ENCODE measurements at places on chromosomes 1 and 21. TPM values are rescaled to one million over a fixed set of nuclear protein-coding genes. Genes with fewer than 3 reads are reported as not detected.

The PADI3 gene
- not detected for total RNA-seq

The GPR37L1 gene
- not detected for total RNA-seq

The OR2T4 gene
- total RNA-seq, result not detected

The JAM2 gene
- total RNA-seq, result 43.3 TPM

The TBX15 gene
- 1.8 TPM for total RNA-seq

The LY9 gene
- total RNA-seq, result 3.2 TPM

The ORC1 gene
- 0.74 TPM for total RNA-seq

The PRDM2 gene
- 26.3 TPM for total RNA-seq

The BNIPL gene
- total RNA-seq, result 0.69 TPM

The RPTN gene
- not detected for total RNA-seq

The RCSD1 gene
- total RNA-seq, result 37.5 TPM

The KCNH1 gene
- not detected for total RNA-seq

The PEX19 gene
- 81.0 TPM for total RNA-seq

The SPEN gene
- total RNA-seq, result 64.0 TPM

The BGLAP gene
- total RNA-seq, result 5.0 TPM

The FCRL1 gene
- total RNA-seq, result 0.32 TPM

The SPRR2A gene
- not detected for total RNA-seq

The CD5L gene
- not detected for total RNA-seq

The TRIM67 gene
- total RNA-seq, result 0.06 TPM

The TNFRSF14 gene
- 41.0 TPM for total RNA-seq

The AMIGO1 gene
- 8.2 TPM for total RNA-seq

The SCAMP3 gene
- total RNA-seq, result 72.9 TPM

The BRDT gene
- not detected for total RNA-seq

All from omental fat pad (tissue), 4 donors.